ENCODE measurements at places on chromosomes 11 and 22.
A peak's percentile ranks its signal among the peaks of the same experiment; 100 is the strongest.

GRCh38 chr11:85099522-85099921 is 527.6 kb downstream of the DLG2 start:
- DNase-seq, result no peak

- peak; percentile 83 for DNase-seq
These were observed 351.4 kb downstream of the ETS1 start for GRCh38 chr11:128235958-128236357.

DNA sequence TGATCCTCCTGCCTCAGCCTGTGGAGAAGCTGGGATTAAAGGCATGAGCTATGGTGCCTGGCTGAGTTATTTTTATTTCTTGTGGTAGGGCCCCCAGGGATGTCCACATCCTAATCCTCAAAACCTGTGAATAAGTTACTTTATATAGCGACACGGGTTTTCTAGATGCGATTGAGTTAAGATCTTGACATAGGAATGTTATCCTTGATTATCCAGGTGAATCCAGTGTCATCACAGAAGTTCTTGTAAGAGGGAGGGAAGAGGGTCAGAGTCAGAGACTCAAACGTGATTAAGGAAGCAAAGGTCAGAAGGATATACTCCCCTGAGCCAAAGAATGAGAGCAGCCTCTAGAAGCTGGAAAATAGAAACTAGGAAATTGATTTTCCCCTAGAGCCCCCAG is 117.8 kb downstream of the INSC start:
- no peak for DNase-seq

DNA sequence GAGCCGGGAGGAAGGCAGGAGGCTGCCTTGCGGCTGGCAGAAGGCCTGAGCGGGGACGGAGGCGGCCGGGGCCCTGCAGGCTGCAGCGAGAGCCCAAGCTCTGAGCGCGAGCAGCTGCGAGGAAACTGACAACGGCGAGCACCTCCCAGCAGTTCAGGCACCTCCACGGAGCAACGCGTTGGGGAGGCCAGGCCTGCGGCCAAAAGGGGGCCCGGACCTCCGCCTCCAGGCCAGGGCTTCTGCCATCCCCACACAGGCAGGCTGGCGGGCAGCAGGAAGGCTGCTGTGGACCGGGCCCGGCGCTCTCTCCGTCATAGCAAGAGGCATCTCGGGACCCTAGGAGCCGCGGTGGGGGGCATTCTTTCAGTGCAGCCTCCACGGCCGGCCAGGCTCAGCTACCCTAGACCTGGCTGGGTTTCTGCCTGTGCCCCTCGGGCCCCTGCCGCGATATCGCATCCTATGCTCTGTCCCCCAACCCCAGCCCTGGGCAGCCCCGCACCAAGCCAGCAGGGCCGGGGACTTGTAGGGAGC is 22.9 kb upstream of the SLC22A12 start:
- DNase-seq, result no peak

DNA sequence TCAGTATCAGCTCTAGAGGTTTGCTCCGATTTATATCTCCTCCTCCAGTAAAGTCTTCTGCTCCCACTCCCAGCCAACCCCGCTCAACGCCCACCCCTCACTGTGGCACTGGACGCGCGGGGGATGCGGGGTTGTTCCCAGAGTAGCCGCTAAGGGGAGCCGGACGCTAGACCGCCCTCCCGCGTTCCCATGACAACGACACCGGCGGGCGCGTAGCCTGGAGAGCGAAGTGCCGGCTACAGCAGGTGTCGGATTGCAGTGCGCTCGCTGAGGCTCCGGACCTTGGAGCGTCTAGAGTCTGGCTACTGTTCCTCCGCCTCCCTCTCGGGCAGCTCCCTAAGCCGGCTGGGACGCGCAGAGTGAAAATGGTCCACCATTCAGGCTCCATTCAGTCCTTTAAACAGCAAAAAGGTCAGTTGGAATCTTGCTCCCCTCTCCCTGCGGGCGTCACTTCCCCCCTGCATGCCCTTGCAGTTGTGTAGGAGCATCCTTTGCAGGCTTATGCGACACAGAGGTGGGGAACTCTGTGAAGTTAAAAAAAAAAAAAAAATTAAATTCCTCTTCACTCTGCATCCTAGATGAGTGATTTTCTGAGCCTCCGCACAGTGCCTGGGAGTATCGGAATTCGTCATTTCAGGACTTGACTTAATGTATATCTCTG is at the start of gene ANO3:
Gene ANO3 (plus strand): TSS at position 220 of the 661 bp plus-strand sequence. CDS start 146 bp downstream, at position 366.
- peak; percentile 86 for DNase-seq

DNA sequence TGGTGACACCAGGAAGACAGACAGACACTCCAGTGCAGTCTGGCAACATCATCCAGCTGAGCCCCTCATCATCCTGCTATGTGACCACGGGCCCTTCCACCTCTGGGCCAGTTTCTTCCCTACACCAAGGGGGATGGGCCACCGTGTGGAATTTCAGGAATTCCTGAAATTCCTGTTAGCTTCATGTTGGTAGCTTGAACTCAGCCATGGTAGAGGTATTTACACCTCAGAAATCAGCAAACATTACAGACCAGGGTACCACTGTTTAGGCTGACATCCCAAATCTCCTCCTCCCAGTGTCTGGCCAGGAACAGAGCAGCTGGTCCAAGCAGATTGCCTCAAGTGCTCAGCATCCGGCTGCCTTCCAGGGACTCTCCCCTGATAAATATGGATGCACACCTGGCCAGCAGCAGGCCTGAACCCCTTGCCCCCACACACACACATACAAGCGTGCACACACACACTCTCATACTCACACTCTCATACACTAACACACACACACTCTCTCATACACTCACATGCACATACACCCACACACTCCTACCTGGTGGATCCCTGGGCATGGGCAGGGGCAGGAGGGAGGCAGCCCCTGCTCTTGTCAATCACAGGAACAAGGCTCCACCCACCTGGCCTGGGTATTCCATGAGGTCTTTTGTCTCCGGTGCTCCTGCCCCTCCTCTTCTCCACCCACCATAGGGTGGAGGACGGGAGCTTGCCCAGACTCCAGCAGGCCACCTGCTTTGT is 85.2 kb downstream of the BUD13 start:
- DNase-seq, result peak; percentile 34

- DNase-seq, result no peak
These were observed 2.2 kb upstream of the KIRREL3 start for GRCh38 chr11:127002669-127003259.

DNA sequence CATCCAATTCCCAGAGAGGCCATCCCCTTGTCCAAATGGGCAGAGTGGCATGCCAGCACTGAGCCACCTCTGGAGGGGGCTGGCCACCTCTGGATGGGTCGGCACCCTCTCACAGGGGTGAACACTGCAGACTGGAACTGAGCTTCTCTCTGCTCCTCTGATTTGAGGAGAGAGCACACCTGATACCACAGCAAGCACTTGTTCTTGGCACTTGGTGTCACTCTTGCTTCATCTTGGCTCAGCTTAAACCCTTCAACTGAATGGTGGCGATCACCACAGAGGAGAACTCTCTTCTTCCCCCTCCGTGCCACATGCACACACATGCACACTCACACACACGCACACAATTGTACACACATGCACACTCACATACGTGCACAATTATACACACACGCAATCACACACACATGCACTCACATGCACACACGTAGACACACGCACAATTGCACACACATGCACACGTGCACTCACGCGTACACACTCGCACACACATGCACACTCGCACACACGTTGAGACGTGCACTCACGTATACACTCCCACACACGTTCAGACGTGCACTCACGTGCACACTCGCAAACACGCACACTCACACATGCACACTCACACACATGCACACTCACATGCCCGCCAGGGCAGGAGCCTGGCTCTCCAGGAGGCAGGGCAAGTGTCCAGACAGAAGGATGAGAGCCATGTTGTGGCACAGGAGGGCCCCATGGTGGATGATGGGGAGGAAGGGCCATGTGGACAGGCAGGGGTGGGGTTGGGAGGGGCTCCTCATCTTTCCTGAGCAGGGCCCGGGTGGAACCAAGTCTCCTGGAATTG is 23.4 kb downstream of the OVOL1 start:
- DNase-seq, result no peak

GRCh38 chr22:26480611-26480932 is 3.0 kb downstream of the HPS4 start:
- no peak for DNase-seq

GRCh38 chr11:74138572-74138971 is 32.2 kb downstream of the C2CD3 start:
- DNase-seq, result no peak

DNA sequence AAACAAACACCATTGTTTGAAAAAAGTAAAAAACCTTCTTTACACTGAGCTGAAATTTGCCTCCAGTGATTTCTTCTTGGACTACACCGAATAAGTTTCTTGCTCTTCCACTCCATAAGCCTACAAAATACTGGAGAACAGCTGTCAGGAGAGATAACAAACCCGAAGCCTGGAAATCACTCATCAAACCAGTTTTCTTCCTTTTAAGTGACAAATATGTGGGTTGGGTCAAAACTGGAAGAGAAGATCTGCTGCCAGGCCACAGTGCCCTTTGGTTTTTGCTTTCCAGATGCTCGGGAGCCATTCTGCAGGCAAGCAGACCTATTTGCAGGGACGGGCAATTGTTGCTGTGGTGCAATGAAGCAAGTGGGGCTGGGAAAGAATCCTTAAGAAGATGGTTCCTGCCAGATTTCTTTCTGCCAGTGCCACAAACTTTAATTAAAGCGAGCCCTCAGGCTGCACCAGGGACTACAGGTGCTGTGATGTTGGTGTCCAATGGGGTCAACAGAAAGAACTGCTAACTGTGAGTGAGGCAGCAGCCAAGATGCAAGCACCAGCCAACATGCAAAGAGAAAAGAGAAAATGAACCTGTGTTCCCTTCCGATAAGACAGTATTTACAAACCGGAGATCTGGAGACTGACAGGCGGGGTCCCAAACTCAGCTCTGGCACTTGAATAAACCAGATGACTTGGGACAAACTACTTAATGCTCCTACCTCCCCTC is 44.8 kb upstream of the SMCO4 start:
- no peak for DNase-seq

DNA sequence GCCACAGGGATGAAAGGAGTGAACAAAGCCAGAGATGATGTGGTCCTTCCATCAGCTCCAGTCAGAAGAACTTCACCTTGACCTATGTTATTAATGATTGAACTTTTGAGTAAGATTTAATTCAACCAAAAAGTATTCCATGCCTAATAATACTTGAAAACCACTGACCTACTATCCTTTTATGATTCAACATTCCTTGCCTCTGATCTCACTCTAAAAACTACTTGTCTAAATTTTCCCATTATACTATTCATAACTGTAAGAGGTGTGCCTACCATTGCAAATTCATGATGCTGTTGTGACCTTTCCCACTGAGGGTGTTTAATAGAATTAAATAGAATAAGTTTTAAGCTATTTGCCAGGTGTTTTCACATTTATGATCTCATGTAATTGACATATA is 164.7 kb upstream of the GUCY1A2 start:
- DNase-seq, result no peak

DNA sequence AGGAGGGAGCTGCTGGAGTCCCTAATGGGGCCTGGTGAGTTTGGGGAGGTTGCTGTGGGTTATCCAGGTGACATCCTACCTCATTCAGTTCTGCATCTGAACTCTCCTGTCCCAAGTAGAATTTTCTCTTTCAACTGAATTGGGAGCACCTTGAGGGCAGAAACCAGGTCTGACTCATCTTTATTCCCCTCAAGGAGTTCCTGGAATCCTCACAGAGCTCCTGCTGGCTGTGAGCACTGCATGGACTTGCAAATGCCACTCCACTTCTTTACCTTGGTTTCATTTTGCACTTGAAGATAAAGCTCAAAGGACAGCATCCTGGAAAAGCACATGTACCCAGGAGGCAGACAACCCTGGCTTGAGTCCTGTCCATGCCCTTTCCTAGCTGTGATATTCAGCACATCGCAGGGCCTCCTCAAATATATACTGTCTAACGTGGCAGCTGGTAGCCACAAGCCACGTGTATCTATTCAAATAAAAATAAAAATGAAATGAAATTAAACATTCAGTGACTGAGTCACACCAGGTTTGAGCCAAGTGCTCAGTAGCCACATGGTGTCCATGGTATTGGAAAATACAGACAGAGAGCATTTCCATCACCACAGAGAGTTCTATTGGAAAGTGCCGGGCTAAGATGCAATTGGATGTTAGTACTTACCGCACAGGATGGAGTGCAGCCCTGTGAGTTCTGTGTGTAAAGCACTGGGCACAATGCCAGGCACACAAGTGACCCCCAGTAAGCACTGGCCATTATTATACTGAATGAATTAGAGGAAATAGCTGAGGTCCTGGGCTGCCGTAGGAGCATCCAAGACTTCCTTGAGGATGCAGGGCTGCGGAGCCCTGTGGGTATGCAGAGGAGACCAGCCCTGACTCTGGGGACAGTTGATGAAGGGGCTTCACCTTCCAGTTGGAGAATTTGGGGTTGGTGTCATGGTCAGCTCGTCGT is 149.0 kb downstream of the PKNOX2 start:
- no peak for DNase-seq

DNA sequence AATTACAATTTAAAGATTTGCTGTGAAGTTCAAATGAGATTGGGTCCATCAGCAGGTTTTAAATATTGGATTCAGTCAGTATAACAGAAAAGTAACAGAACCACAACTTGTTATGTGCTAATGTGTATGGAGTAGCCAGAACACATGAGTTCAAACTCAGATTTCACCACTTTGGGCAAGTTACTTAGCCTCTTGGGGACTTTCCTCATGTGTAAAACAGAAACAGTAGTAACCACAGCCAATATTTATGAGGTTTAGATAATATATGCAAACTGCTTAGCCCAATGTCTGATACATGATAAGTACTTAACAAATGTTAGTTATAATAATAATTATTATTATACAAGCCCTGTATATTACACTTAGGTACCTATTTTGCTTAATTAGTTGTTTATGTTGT is 21.8 kb upstream of the SLC5A12 start:
- DNase-seq, result no peak

- DNase-seq, result no peak
These were observed 89.8 kb downstream of the RTL6 start for GRCh38 chr22:44407987-44408828.

DNA sequence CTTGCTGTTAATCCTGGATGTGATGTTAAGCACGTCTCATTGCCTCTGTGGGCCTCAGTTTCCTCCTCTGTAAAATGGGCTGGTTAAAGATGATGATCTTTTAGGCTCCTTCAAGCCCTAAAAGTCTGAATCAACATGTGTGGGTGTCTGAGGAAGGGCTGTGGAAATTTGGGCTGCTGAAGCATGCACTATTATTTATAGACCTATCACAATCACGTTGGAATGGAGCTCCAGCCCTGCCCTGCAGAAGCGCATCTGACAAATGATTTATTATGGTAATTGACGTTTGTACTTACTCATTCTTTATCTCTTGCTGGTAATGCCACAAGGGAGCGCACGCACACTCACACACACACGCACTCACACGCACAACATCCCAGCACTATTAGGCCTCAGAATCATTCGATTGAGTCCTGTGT is 20.4 kb downstream of the P2RX3 start:
- no peak for DNase-seq

DNA sequence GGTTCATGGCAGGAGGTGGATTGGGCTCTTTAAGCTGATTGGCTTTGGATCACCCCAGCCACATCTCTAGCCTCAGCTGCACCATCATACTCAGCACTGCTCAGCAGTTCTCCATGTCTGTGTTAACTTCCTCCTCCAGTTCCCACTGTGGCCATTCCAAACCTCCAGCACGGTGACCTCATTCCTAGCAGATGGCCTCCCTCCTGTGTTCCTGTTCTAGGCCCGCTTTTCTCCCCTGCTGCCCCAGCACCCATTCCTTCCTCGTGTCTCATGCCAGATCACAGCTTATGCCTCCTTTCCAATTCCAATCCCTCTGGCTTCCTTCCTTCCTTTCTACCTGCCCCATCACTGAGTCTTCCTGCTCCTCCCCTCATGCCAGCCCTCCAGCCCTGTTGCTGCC is 96.1 kb downstream of the MICAL2 start:
- DNase-seq, result no peak

- DNase-seq, result no peak
These were observed 11.3 kb upstream of the TRIM44 start for GRCh38 chr11:35651263-35651662.

Measured in NCI-H146 (cell line).